ENCODE measurements at places on chromosomes 7 and 10.
A peak's percentile ranks its signal among the peaks of the same experiment; 100 is the strongest.

DNA sequence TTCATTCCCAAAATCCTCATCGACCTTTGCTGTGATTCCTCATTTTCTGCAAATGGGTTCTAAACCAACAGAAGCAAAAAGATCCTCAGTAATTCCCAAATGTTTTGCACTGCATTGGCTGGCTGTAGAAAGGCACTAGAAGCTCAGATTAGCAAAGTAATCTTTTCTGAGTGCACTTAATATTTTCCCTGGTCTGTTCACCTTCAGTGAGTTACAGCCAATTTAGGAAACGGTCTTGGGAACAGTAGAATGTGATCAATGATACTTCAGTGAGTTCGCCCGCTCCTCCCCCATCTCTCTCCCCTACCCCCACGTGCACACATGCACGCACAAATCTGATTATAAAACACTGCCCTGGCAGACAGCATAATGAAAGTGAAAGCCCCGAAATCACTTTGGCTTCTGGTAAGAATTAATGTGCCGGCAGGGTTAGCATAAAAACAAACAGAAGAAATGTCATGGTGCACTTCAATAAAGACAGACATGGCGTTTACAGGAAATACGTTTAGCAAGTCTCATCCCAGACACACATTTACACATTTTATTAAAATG is 201.3 kb upstream of the CDCA7L start:
- peak; percentile 32 for DNase-seq

DNA sequence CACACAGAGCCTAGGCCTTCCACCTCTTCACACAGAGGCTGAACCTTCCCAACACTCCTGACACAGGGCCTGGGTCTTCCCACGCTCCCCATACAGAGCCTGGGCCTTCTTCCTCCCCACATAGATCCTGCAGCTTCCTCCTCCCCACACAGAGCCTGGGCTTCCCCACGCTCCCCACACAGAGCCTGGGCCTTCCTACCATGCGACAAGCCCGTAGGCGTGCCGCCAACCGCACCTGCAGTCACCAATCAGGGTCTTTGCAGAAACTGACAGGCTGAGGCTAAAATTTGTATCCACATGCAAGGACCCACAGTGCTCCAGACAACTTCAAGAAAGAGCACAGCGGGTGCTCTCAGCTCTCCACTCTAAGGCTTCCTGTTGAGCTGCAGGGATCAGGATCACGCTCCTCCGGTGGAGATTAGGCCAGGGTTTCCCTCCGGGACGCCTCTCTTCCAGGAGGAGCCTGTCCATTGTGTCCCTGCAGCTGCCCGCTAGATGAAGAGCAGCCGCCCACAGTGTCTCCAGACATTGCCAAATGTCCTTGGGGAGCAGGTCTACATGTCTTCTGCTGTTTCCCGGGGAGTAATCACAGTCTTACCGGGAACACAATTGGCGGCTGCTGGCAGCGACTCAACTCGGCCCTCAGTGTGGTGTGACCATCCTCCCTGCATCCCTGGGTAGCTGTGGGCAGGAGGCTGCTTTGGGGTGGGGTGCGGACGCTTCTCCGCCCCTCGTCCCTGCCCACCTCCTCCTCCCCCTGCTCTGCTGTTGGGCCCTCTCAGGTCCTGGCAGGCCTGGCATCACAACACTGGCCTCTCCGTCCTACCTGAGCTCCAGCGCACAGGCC is 9.7 kb downstream of the CFAP46 start:
- no peak for DNase-seq

DNA sequence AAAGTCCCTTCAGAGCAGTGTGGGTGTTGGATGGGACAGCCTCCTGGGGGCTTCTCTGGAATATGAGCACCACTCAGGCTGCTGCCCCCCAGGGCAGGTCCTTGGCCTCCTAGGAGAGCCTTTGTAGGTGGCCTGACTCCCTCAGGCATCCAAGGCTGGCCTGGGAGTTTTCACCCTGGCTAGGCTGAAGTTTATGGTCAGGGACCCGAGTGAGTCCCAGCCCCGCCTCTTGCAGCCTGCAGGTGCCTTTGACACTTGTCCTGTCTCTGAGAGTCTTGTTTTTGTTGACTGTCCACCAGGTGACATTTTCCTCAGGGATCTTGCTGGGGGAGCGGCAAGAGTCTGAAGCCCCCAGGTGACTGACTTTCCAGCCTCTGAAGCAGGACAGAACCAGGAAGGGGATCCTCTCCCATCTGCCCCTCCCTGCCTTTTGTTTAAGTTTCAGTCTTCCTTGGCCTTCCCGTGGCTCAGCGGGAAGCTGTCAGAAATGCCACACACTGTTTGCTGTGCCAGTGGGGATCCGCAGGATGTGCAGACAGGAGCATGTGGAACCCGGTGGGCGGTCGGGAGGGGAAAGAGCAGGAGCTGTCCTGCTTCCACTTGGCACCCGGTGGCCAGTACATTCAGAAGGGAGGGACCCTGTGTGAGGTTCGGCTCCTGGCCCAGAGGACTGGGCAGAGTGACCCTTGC is 59.5 kb downstream of the LRRC18 start:
- no peak for DNase-seq

DNA sequence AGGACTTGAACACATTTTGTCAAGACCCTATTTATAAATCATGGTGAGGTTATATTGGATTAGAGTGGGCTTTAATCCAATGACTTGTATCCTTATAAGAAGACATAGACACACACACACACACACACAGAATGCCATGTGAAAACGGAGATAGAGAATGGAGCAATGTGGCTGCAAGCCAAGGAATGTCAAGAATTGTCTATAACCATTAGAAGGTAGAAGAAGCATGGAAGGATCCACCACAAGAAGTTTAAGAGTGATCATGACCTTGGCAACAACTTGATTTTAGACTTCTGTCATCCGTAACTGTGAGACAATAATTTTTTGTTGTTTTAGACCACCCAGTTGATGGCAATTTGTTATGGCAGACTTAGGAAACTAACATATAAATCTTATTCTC is 514.2 kb downstream of the TFEC start:
- no peak for DNase-seq

DNA sequence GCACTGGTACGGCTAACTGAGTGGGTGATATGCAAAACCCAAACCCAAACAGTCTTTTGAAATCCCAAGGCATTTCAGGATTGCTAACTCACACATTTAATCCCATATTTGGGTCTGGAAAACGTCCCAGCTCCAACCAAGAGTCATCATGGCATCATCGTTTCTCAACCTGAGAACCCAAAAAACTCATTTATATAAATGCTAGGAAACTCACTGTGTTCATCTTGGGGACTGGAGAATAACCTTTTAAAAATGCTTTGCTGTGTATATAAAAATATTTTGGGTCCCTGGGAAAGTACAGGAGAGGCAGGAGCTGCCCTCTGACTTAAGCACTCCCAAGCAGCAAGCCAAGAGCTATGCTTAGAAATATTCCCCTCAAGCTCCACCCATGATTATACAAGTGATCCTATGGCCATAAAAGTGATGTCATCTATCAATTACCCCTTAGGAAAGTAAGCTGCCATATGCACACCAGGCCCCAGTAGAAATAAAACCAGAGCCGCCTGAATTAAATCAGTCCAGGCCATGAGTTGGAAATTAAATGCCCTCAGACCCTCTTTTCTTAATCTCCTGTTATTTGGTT is 352.1 kb downstream of the FRMD4A start:
- DNase-seq = no peak

DNA sequence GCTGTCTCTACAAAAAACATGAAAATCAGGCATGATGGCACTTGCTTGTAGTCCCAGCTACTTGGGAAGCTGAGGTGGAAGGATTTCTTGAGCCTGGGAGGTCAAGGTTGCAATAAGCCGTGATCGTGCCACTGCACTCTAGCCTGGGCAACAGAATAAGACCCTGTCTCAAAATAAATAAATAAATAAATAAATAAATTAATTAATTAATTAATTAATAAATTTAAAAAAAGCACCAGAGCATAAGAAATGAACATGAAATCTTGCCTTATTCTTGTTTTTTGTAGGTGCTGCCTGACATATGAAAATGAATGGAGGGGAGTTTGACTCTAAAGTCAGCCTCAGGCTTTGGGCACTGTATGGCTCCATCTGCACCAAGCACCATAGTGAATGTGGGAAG is 69.9 kb downstream of the GATA3 start:
- DNase-seq = no peak

GRCh38 chr7:151537818-151538561 is 18.3 kb upstream of the RHEB start:
- no peak for DNase-seq

DNA sequence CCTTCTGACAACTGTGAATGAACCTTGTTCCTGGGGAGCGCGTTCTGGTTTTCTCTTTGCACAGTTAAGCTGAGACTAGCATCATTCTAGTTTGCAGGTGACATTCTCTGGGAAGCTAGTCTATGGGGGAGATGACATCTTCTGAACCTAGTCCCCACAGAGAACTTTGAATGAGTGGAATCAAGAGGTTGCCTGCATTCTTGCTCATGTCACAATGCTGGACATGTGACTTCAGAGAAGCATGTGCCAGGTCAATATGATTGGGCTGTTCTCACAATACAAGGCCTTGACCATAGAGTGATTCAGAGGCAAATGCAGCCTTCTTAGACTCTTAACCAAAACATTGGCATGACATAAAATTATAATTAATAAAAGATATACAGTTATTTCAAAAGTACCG is 22.1 kb downstream of the KLLN start:
- DNase-seq = no peak

GRCh38 chr7:74240482-74240881 is 13.7 kb downstream of the RFC2 start:
- DNase-seq = no peak

DNA sequence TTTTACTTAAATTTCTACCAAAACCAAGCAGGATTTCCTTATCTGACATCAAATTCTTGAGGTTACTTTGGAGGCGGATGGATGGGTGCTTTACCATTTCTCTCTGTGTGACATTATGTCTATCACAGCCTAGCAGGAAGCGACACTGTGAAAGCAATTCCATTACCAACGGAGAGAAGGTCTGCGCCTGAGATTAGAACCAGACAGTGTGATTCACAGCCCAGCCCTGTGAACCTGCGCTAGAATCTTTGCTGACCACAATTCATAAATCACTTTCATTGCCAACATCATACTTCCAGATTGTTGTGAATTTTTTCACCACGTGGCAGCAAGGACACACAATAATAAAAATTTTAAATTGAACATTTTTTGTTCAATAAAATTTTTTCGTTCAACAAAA is 126.5 kb downstream of the CUBN start:
- peak; percentile 85 for DNase-seq

- DNase-seq = no peak
Measured at GRCh38 chr7:4663239-4664018, 18.7 kb upstream of the FOXK1 start.

All from immature natural killer cell (primary cell).